ENCODE measurements at places on chromosomes 2 and 18. TPM values are rescaled to one million over a fixed set of nuclear protein-coding genes. Genes with fewer than 3 reads are reported as not detected.

DNA sequence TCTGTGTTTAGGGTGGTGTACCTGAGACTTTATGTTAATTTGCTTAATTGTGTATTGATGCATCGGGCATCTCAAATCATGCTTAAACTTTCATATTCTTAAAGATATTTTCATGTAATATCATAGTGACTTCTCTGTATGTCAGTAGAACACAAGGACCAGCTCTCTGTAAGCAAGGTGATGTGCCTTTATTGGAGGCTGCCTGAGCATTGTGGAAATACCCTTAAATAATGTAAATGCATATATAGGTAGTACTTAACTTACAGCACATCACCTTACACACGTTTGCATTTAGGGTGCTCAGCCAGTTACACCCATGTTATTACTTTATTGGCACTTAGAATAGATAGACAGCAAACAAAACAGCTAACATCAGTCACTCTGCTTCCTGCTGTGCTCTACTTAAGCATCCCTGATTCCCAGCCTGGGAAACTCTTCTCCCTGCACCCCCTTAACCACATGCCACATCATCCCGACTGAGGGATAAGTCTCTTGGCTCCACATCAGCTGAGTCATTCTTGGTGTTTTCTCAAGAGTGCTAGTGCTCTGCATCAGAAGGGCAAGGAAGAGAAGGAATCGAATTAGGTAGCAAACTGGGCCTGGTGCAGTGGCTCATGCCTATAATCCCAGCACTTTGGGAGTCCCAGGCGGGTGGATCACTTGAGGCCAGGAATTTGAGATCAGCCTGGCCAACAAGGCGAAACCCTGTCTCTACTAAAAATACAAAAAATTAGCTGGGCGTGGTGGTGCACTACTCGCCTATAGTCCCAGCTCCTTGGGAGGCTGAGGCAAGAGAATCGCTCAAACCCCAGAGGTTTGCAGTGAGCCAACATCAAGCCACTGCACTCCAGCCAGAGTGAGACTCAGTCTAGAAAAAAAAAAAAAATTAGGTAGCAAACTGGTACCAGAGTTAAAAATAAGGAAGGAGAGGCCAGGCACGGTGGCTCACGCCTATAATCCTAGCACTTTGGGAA lies 108.7 kb downstream of the MAP3K20 start:
- H3K4me1 ChIP-seq = no peaks in the 10 kb centered on the region
- peaks cover 13% of the 10 kb centered on the region for H3K36me3 ChIP-seq
- H3K27ac ChIP-seq = no peak overlapping the region

DNA sequence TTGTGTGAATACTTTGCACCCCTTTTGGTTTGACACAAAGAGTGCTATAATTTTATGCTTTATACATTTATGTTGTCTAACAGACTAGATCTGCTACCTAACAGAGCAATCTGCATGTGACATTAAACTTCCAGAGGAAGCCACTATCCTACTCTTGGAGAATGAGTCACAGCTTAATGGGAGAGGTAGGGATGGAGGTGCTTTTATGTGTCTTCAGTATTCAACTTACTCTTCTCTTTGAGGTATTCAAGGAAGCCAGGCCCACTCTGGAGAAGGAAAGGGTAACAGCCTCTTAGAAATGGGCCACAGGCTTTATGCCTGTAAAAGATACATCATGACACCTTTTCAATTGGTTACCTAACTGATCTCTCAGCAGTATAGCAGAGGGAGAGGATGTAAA lies 85.8 kb upstream of the NEUROD1 start:
- DNase-seq = no peak
- no peak overlapping the region for H3K27ac ChIP-seq
- no peaks in the 10 kb centered on the region for H3K36me3 ChIP-seq
- H3K4me1 ChIP-seq = no peaks in the 10 kb centered on the region

DNA sequence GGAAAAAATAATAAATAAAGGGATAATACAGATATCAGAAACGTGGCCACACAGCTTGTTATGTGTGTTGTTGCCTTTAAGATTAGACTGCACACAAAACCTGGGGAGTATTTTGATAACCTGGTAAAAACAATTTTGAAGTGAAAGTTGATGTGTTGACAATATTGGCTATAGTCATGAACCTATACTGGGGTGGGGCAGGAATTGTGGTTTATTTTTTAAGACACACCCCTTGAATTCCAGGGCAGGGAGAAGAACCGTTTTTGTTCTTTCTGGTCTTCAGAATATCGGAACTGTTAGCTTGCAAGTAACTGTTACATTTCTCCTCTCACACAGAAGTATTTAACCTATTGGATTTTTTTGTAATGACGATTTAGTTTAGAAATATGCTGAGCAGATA lies 80.4 kb downstream of the LIMS1 start:
- no peak overlapping the region for H3K4me3 ChIP-seq
- no peak for DNase-seq
- H3K27me3 ChIP-seq = no peaks in the 10 kb centered on the region
- peak overlapping the region; percentile 76 for H3K27ac ChIP-seq

The SKA1 gene
- total RNA-seq = 38.1 TPM

The TTN gene
- total RNA-seq = 0.07 TPM

The FAM110C gene
- not detected for total RNA-seq

Data from K562 (cell line).